ENCODE measurements at places on chromosomes 11 and 22.

- peak; percentile 13 for DNase-seq
Observed at GRCh38 chr11:23554002-23554401, 693.7 kb upstream of the CCDC179 start.

- no peak for DNase-seq
Observed at GRCh38 chr11:129686269-129686668, 129.4 kb upstream of the TMEM45B start.

DNA sequence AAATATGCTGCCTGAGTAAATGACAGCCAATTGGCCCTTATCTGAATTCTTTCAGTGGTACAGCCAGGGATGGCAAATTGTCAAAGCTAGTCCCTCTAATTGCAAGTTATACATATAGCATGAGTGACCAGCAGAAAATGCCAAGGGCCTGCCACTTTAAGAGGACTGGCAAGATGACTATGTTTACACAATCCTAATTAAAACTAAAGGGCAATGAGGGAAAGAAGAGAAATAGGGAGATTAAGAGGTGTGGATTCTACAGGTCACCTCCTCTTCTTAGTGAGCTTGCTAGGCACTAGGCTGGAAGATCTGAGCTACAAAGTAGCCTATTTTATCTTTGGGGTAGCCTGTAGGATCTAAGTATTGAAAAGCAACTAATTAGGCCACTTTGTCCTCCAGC lies 13.5 kb downstream of the NUMA1 start:
- DNase-seq: no peak

DNA sequence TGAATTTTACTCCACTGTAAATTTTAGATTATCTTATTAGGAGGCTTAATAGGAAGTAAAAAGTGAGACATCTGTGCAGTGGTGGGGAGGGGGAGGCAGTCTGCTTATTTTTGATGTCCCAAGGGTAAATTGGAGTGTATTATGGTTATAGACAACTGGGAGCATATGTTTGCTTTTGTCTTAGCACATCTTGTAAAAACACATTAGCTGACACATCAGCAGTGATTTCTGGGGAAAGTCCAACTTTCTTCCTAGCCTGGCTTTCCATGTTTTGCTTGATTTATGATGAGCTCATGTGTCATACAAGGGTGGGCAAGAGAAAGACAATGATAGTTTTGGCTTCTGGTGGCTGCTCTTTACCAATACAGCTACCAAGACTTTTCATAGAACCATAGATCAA lies 4.0 kb downstream of the ANO3 start:
- peak; percentile 31 for DNase-seq

DNA sequence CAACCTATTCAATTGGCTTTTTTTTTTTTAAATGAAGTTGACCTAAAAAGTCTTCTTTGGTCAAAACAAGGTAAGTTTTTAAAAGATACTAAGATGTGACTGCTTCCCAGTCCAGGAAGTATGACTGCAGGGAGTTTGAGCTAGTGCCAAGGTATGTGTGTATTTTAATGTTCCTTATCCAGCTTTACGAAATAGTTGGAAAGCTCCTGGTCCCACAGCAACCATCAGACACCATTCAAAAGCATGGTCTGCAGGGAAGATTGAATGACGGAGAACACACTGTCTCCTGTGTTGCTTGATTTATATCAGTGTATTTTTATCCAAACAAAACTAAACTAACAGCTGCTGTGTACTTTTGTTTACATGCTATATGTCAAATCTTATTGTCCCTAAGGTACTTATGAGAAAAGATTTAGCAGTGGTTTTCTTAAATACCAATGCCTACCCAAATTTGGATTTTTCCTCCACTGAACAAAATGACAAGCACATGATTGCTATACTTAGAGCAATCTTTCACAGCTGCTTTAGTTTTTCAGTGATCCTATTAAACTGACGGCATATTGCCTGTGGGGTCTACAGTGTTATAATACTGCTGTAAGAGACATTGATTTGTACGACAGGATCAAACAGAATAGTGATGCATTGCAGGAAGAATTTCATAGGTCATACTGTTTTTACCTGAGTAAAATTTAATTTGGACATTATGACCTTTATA lies 122.9 kb downstream of the DCDC1 start:
- DNase-seq: no peak

- DNase-seq: no peak
Observed at GRCh38 chr22:20975541-20976290, 6.4 kb upstream of the LZTR1 start.

DNA sequence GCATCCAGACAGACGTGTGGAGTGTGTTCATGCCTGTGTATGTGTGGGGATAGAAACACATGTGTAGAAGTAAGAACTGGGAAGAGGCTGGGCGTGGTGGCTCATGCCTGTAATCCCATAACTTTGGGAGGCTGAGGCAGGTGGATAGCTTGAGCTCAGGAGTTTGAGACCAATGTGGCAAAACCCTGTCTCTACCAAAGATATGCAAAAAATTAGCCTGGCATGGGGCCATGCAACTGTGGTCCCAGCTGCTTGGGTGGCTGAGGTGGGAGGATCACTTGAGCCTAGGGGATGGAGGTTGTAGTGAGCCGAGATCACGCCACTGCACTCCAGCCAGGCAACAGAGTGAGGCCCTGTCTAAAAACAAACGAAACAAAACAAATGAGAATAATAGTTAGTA lies 1166.6 kb downstream of the TBC1D22A start:
- DNase-seq: no peak

DNA sequence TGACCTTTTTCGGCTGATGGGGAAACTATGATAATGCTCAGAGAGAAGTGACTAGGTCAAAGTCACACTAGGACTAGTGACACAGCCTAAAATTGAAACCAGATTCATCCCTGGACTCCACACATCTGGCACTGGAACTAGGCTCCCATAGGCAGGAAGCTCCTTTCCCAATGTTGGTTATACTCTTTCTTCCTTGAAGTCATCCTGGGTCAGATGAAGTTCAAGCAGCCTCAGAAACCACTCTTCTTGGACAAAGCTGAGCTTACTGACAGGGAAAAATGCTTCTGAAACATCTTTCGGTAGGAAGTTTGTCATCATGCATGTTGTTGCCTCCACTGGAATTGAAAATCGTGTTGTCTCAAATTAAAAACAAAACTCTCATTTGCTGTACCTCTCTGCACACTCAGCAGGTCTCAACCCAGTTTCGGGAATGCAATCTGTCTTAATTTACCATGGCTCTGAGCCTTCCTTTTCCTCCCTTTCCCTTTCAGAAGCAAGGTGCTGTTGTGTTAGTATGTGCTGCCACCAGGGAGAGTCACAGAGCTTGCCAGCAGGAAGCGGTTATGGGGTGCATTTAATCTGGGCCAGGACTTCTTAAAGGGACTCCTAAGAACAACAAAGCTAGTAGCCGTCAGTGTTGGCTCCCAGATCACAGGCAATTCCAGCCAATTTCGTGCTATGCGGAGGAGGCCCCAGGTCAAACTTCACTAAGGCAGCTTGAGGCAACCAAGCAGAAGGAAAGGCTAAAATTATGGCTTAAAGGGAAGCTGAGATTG lies 384.8 kb downstream of the TENM4 start:
- DNase-seq: no peak
